ENCODE measurements at places on chromosomes 5 and 9.

- no peak for DNase-seq
Observed at GRCh38 chr5:169104937-169105494, 195.9 kb downstream of the SLIT3 start.

GRCh38 chr9:17481565-17481964, 97.3 kb upstream of the SH3GL2 start:
- no peak for DNase-seq

- DNase-seq: no peak
Observed at GRCh38 chr9:2761424-2761823, 44.1 kb downstream of the KCNV2 start.

DNA sequence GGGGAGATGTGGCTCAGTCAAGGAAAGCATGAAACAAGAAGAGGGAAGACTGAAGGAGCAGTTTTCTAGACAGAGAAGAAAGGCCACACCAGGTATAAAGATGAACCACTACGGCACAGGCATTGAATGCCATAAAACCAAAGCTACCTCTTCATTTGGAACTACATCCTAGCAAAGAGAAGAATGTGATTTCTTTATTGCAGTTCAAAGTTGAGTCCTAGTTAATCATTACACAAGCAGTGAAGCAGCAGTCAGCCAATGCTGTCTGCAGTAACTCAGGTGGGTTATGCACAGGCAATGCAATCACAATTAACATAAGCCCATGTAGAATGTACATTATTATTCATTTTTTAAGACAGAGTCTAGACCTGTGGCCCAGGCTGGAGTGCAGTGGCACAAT, 21.7 kb upstream of the PCAT7 start:
- no peak for DNase-seq

DNA sequence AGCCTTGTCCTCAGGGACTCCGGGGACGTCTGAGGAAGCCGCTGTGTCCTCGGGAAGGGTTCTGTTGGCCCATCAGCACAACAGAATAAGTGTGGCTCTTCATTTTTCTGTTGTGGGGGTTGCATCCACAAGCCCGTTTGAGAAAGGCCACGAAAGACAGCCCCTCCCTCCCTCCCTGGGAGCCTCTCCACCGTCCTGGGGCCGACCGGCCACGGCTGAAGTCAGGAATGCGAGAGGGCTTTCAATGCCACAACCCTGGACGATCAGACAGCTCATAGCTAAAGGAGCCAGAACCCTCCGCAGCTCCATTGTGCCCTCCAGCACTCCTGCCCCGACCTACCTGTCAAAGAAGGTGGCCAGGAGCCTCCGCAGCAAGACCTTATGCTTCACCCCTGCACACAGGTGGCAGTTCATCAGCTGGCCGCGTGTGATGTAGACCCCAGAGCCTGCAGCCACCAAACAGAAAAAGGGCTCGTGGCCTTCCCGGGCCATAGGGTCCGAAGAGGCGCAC, 52.4 kb upstream of the UBAC1 start:
- DNase-seq: no peak

DNA sequence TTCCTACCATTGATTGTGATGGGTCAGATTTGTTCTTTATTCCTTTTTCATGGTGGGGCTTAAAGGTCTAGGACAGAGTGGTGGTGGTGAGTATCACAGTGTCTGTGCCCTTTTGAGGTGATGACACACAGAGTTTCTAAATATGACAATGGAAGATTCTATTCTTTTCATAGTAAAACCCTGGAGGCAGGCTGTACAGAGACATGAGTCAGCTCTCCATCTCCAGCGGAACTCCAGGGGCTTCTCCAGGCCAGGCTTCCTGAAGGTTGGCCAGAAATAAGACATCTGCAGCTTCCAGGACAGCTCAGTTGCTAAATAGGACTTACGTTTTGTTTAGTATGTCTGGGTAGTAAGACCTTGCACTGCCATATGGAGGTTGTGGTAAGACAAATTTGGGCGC, 229.5 kb downstream of the CD180 start:
- peak; percentile 54 for DNase-seq

DNA sequence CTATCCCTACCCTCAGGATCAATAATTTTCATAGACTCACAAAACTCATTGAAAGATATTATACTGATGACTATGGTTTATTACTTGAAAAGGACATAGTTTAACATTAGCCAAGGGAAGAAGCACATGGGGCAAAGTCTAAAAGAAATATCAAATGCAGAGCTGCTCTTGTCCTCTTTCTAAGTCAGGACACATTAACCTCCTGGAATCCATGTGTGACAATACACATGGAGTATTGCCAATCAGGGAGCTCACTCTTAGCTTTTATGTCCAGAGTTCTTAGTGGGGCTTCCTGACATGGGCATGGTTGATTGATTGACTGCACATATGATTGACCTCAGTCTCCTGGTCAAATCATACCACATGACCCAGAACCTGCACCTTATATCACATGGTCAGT, 165.5 kb upstream of the COX7C start:
- DNase-seq: no peak

DNA sequence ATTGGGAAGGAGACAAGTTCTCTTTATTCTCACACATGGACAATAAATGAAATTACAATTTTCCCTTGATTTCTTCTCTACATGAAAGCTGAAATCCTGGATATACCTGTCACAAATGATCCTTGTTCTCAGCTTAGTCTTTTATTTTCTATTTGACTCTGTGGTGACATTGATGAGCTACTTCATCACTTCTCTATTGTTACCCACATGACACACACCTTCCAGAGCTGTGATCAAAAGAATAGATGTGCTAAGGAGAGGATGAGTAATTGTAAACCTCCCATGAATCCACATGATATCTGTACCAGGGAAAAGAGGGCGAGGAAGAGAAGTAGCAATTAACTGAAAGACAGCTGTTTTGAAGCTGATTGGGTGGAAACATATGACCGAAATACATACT, 102.0 kb downstream of the CAVIN4 start:
- DNase-seq: no peak

- DNase-seq: peak; percentile 24
Observed at GRCh38 chr9:69822116-69822750, 1.6 kb downstream of the CFAP95 start.

GRCh38 chr5:39505363-39505762, 80.6 kb upstream of the DAB2 start:
- DNase-seq: no peak

- no peak for DNase-seq
Observed at GRCh38 chr5:134246771-134247427, 21.0 kb upstream of the PPP2CA start.

- DNase-seq: no peak
Observed at GRCh38 chr9:135147474-135147805, 60.0 kb downstream of the OLFM1 start.

DNA sequence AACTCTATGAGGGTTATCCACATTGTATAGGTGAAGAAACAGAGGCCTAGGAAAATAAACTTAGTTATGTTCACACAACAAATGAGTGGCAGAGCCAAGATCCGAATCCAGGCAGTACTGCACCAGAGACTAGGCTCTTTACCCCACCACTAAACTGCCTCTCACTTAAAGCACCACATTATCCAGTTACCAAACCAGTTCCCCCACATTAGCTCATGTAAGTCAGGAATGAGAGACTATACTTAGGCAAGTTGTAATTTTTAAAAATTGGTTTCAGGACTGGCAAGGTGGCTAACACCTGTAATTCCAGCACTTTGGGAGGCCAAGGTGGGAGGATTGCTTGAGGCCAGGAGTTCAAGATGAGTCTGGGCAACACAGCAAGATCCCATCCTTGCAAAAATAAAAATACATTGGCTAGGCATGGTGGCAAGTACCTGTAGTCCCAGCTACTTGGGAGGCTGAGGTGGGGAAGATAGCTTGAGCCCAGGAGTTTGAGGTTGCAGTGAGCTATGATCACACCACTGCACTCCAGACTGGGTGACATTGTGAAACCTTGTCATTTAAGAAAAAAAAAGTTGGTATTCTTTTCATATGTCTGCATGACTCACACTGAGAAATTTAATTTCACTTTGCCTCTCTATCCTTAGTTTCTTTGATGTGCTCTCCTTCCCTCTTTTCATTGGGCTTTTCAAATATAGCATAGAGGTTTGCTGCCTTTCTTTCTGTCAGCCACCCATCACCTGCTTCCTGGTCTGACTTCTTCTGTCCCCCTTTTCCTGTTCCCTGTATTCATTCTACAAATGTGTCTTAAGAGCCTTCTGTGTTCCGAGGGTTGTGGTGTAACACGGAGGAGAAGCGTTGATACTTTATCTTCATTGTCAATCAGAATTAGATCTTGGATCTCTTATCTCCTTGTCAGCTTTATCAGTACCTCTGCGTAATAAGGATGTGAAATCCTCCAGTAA, 64.7 kb downstream of the ERMP1 start:
- DNase-seq: no peak

- DNase-seq: no peak
Observed at GRCh38 chr5:181221105-181221791, 1.8 kb upstream of the TRIM41 start.

Measured in GM04504 (cell line).